NCI-H1436 (cell line): ENCODE measurements at places on chromosomes 1 and 21.

GRCh38 chr21:42125571-42126544, 54.7 kb downstream of the UMODL1 start:
- DNase-seq, result no peak

GRCh38 chr1:80894921-80895320, 905.8 kb upstream of the ADGRL2 start:
- DNase-seq, result no peak

DNA sequence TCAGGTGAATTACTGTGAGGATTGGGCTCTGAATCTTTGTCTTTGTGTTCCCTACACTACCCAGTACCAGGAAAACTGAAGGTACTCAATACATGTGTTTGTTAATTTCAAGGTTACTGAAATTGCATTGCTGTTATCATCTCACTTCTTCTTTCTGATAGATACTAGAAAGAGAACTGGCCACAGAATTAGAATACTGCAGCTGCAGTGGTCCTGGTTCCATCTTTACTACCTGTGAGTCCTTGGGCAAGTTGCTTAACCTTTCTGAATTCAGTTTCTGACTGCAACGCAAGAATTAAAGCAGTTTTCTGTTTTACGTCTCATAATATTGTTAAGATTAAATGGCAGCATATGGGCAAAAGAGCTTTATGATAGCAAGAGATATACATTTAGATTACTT, 263.5 kb downstream of the LMO4 start:
- DNase-seq, result no peak

- no peak for DNase-seq
Observed at GRCh38 chr21:46191686-46192575, 7.7 kb upstream of the SPATC1L start.

GRCh38 chr1:204075139-204075521, 2.2 kb downstream of the SOX13 start:
- no peak for DNase-seq

DNA sequence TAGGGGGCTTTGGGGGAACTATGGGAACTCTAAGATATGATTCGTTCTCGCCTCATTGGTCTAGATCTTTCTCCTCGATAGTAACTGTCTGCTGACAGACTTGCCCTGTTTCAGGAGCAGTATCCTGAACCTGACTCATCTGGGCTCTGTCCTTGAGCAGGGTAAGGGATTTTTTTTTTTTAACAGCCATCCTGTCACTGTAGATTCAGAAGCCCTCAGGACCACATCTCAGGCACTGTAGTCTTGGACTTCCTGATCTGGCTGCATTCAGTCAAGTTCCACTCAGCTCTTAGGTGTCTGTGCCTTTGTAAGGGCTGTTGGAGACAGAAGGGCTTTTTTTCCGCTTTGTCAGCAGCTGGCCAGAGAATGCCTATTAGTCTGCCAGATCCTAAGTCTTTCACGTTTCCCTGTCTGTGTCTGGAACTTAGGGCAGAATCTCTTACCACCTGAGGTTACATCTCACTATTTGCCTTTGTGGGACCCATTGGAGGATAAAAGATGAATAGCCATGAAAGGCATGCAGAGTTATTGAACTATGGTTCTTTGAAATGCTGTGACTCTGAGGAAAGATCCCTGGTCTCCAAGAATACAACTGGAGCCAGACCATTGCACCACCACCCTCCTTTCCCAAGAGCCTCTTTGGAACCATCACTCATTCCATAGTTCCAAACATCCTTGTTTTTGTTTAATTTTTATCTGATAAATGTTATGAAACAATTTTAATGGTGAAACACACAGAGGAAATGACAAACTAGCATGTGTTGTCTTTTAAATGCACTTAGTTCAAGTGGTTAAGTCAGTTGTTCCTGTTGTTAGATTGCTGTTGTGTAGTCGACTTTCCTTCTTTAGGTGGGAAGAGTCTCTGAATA, 49.7 kb upstream of the MACF1 start:
- DNase-seq, result no peak

DNA sequence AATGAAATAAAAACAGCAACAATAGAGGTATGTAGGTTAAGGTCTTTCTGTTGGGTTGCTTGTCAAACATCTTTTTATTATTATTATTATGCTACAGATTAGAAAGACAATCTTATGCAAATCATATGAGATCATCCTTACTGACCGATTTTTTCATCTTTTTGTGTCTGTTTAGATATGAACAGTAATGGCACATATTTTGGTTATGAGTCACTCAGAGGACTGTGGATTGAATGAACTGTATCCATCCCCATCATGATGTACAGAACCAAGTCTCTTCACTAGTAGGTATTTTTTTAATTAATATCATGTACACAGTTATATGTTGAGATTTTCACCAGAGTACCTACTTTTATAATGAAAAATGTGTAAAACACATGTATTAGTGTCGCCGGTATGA, 159.1 kb downstream of the CHRM3 start:
- no peak for DNase-seq

- peak; percentile 88 for DNase-seq
Observed at GRCh38 chr1:203327684-203328457, 22.6 kb downstream of the BTG2 start.

DNA sequence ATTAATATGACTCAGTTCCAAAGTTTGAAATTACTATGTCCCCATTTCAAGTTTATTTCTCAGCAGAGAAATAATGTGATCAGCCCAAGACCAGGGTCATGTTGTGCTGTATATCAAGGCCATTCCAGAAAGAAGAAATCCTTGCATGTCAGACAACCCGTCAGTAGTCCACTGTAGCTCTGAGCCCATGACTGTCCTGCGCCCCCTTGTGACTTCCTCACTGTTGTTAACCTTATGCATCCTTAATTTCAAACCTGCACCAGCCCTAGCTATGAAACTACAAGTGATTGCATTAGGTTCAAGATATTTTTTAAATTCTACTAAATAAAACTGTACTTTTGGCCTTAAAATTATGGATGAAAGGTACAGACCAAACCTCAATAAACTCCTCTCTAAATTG, 133.0 kb downstream of the LRRC7 start:
- no peak for DNase-seq

DNA sequence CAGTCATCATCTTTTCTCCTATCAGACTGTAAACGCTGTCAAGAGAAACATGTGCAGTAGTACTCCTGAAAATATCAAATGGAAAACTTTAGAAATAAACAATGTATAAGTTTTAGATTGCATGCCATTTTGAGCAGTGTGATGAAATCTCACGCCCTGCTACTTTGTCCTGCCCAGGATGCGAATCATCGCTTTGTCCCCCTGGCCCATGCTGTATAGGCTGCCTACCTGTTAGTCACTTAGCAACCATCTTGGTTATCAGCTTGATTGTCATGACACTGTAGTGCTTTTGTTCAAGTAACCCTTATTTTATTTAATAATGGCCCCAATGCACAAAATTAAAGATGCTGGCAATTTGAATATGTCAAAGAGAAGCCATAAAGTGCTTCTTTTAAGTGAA, 363.0 kb downstream of the ZP4 start:
- no peak for DNase-seq

DNA sequence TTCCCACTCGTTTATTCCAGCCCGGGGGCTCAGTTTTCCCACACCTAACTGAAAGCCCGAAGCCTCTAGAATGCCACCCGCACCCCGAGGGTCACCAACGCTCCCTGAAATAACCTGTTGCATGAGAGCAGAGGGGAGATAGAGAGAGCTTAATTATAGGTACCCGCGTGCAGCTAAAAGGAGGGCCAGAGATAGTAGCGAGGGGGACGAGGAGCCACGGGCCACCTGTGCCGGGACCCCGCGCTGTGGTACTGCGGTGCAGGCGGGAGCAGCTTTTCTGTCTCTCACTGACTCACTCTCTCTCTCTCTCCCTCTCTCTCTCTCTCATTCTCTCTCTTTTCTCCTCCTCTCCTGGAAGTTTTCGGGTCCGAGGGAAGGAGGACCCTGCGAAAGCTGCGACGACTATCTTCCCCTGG, 716 bp downstream of the OLIG2 start:
- DNase-seq, result no peak

- DNase-seq, result no peak
Observed at GRCh38 chr1:26399034-26399433, 11.6 kb upstream of the LIN28A start.

DNA sequence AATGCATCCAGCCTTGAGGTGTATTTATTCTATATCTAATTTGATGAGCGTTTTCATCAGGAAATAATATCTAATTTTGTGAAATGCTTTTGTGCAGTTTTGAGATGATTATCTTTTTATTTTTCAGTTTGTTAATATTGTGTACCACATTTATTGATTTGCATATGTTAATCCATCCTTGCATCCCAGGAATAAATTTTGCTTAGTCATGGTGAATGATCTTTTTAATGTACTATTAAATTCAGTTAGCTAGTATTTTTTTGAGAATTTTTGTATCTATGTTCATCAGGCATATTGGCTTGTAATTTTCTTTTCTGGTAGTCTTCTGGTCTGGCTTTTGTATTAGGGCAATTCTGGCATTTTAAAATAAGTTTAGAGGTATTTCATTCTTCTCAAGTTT, 697.5 kb upstream of the ADGRL4 start:
- DNase-seq, result no peak

- no peak for DNase-seq
Observed at GRCh38 chr1:101757985-101758384, 238.7 kb downstream of the OLFM3 start.

DNA sequence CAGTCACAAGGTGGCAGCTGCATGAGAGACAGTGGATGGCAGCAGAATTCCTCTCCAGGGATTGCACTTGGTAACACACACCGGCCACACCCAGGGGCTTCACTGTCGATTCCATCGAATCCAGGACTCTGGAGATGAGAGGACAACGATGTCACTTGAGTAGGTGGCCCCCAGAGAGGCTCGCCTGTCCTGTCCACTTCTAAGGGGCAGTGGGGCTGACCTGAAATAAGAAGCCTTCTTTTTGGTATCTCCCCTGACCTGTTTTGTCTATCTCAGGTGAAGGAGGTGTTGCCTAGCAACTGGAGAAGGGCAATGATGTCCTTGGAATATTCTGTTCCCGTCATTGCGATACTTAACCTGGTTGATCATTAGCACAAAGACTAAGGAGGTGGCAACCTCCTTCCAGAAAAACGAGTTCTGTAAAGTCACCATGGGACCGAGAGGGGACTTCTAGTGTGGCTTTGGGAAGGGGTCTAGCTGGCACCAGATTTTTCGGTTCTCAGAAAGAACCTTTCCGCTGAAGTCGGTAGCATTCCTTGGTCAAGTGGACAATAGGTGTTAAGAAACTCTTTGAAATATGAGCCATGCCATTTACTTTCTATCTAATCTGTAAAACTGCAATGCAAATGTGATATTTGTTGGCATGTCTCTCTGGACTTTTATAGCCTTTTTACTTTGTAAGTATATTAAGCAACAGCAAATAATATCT, 85.2 kb upstream of the TMPRSS2 start:
- DNase-seq, result no peak

DNA sequence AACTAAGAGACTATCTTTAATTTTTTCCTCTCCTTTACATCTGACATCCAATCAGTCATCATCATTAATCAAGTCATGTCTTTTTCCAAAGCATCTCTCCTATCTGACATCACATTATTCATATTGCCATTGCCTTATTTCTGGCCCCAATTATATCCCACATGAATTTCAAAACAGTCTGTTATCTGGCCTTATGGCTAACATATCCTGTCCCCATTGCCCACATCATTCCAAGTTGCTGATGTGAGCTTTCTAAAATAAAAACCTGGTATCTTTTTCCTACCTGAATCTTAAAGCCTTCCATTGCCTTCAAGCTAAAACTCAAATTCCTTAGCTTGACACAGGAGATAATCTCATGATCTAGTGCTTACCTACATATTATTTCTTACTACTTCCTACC, 283.9 kb downstream of the LRRC40 start:
- DNase-seq, result no peak

DNA sequence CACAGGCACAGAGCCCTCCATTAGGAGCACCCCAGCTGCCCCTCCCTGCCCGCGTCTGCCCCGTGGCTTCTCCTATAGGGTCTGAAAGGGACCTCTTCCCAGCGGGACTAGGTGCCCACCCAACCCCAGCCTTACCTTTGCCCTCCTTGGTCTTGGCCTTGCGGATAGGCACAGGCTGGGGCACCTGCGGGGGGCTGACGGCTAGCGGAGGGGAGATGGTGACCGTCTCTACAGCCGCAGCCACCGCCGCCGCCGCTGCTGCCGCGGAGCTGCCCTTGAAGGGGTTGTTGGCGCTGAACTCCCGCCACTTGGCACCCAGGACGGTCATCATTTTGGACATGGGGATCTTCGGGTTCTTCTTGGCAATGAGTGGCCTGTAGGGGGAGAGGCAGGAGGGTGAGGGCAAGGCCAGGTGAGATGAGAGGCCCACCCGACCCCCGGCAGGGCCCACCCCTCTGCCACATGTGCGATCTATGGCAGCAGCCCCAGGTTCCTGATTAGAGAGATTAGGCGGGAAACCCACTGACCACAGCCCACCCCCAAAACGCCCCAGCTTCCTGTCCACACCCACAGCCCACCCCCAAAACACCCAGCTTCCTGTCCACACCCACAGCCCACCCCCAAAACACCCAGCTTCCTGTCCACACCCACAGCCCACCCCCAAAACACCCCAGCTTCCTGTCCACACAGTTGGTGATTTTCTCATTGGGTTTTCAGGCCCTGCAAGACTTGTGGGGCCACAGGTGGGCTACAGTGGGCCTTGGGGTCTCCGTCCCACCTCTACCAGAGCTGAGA, 25.4 kb downstream of the CHD5 start:
- DNase-seq, result no peak

GRCh38 chr1:61585714-61586113, 139.2 kb downstream of the TM2D1 start:
- DNase-seq, result no peak

GRCh38 chr1:2377751-2378440, 13.5 kb downstream of the MORN1 start:
- no peak for DNase-seq

DNA sequence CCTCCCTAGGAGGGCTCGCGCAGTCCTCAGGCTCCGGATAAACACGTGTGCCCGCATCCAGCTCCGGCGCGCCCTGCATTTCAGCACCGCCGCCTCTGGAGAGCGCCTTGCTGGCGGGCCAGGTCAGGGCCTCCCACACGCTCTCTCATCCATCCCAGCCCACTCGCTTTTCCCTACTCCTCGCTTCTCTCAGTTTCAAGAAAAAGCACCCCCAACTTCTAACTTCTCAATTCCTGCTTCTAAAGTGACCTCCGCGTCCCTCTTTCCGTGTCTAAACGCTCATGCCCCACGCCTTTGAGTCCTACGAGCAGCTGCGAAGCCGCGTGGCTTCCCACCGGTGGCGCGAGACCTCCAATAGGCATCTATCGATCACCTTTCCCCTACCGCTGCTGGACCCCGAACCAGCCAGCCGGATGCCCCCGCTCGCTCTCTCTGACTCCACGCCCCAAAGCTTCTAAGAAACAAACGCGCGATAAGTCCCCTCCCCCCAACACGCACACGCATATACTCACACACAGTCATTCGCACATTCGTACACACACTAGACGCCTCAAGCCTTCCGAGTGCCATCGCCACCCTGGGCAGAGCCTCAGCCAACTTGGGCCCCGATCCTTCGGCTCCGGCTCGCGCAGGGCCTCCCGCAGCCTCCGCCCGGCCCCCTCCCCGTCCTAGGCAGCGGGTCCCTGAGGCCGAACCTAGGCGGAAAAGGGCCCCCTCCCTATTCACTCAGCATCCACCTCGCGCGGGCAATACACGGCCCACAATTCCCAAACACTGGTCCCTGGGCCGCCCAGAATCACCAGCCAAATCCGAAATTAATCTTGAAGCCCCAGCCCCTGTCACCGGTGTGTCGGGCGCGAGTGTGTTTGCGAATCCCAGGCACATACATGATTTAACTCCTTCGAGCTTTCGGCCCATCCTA, 1.1 kb downstream of the NMNAT2 start:
- DNase-seq, result no peak
